HCT116 (cell line): ENCODE measurements at places on chromosomes 4 and X. TPM values are rescaled to one million over a fixed set of nuclear protein-coding genes. Genes with fewer than 3 reads are reported as not detected.

DNA sequence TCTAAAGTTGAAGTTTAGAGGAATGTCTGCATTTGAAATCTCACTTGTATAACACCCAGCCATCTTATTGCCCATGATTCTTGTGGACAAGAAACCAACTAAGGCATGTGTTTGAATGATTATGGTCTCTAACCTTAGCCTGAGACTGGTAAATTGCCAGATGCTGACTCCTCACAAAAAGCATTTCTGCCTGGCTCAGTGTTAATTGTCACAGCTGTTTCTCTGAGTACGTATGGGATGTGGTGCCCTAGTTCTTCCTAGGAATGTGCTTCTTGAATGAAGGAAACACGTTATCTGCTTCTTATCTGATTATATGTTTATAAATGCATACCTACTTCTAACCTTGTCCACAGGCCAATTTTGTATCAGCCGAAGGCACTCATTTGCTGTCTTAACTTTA, 63.1 kb upstream of the NDP start:
- DNase-seq: no peak

DNA sequence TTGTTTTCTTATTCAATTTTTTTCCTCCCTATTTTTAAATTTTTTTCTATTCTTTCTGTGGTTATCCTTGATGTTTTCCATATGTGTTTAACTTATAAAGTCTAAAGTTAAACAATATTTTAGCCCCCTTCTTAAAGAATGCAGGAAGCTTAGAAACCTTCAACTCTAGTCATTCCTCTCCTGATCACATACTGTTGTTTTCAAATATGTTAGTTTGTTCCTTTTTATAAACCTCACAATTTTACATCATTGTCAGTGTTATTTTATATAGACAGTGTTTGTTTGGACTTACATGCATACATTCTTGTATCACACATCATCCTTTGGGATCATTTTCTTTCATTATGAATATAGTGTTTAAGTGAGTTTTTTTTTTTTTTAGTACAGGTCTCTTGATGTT, 31.6 kb downstream of the KANTR start:
- no peak for DNase-seq

DNA sequence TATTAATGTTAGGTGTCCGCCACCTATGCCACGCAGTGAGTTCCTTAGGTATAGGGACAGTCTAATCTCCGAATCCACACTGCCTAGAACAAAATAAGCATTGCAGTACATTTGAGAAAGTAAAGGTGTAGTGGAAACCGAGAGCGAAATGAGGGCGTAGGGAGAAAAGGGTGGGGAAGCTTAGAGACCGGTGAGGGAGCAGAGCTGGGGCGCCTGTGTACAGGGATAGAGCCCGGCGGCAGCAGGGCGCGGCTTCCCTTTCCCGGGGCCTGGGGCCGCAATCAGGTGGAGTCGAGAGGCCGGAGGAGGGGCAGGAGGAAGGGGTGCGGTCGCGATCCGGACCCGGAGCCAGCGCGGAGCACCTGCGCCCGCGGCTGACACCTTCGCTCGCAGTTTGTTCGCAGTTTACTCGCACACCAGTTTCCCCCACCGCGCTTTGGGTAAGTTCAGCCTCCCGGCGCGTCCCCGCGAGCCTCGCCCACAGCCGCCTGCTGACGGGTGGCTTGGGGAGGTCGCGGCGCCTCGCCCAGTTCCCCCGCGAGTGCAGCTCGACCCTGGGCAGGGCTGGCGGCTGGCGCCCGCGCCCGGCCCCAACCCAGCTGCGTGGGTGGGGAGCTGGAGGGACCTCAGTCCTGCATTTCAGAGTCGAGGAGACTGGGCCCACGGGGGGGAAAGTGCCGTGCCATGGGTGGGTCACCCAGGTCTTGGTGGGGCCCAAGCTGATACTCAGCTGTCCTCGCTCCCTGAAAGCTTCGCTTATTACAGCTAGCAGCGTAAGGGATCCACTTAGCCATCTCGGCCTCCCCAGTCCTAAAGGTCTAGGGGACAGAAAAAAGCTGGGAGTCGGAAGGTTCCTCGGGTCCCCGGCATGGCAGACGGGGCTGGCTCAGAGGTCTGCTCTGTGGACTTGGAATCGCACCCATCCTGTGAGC, at the start of gene ANXA3:
TSS of gene ANXA3 (plus strand) at position 351 of the 932 bp plus-strand sequence. CDS start 2,704 bp downstream, outside the sequence.
- no peak for DNase-seq

The MTTP gene
- 0.20 TPM for total RNA-seq

The FREM3 gene
- not detected for total RNA-seq
